ENCODE measurements at places on chromosomes 3 and 15.
A peak's percentile ranks its signal among the peaks of the same experiment; 100 is the strongest.

- H3K27me3 ChIP-seq: no peaks in the 10 kb centered on the region
- H3K27ac ChIP-seq: no peak overlapping the region
- H3K4me1 ChIP-seq: no peaks in the 10 kb centered on the region
- no peak overlapping the region for H3K4me3 ChIP-seq
Observed at GRCh38 chr3:149393345-149394160, 16.1 kb upstream of the TM4SF1 start.

DNA sequence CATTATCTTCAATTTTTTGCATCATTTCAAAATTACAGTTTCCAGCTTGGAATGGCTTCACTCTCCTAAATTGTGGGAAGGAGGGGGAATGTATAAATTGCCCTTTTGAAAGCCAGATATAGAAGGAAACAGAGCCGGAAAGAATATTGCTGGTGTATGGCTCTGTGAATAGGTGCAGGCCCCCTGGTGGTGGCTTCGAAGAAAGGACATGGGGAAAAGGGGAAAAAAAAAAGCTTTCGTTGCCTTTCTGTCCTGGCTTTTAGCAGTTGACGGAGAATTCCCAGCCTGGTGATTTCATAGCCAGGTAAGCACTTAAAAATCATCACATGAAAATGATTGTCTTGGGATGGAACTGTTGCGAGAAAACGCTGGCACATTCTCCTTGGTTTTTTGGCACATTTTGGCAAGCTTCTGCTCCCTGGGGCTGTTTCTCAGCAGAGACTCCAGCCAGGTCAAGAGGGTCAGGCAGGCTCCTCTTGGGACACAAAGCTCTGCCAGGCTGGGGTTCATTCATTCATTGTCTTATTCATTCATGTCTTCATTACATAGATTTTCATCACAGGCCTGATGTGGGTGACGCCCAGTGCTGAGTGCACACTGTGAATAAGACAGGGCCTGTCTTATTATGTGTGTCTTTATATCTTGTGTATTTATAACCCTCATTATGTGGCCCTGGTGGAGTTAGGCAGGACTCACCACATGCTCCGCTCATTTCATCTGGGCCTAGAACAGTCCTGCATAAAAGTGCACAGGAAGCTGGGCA is 300.0 kb upstream of the TPM1 start:
- H3K4me3 ChIP-seq: no peak overlapping the region
- no peak for DNase-seq
- no peaks in the 10 kb centered on the region for H3K27me3 ChIP-seq
- peaks cover 3% of the 10 kb centered on the region for H3K4me1 ChIP-seq

DNA sequence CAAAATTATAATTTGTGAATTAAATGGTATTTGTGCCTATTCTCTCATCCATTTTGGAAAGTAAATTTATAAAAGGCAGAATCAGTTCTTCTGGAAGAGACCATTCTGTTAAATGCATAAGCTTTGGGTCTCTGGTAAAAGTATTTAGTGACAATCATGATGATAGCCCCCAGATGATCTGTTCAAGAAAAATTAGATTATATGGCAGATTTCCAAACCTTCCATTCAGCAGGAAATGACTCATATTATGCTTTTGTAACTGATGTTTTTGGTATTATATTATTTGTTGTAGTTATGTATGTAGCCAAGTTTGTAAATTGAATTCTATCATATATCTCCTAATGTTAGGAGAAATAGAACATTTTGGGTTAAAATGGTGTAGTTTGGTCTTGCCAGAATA is 340.8 kb upstream of the DPH6 start:
- no peaks in the 10 kb centered on the region for H3K36me3 ChIP-seq
- H3K27ac ChIP-seq: no peak overlapping the region
- H3K27me3 ChIP-seq: no peaks in the 10 kb centered on the region
- no peak overlapping the region for H3K4me3 ChIP-seq
- DNase-seq: no peak
- no peaks in the 10 kb centered on the region for H3K4me1 ChIP-seq

- H3K4me3 ChIP-seq: no peak overlapping the region
- H3K27ac ChIP-seq: no peak overlapping the region
- H3K36me3 ChIP-seq: no peaks in the 10 kb centered on the region
- no peaks in the 10 kb centered on the region for H3K27me3 ChIP-seq
- no peak for DNase-seq
Observed at GRCh38 chr15:35071106-35071505, 14.0 kb downstream of the NANOGP8 start.

DNA sequence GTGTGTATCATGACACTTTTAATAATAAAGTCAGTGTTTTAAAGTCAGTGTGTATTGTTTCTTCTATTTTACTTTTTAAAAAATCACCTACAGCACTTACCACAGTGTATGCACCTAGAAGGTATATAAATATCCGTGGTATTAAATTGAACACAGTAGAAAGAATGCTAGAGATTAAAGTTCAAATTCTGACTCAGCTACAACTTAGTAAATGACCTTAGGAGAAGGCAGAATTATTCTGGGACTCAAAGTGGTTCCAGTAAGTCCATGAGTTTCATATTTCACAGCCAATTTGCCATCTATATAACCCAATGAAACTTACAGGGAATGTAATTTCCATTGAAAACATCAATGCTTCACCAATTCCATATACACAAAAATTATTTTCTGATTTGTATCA is 52.7 kb upstream of the MAP4 start:
- H3K4me1 ChIP-seq: no peaks in the 10 kb centered on the region
- H3K36me3 ChIP-seq: no peaks in the 10 kb centered on the region
- no peak for DNase-seq
- no peak overlapping the region for H3K27ac ChIP-seq

GRCh38 chr3:56894881-56895431 is 93.2 kb upstream of the ARHGEF3 start:
- H3K4me1 ChIP-seq: no peaks in the 10 kb centered on the region
- H3K27ac ChIP-seq: no peak overlapping the region
- H3K27me3 ChIP-seq: no peaks in the 10 kb centered on the region

DNA sequence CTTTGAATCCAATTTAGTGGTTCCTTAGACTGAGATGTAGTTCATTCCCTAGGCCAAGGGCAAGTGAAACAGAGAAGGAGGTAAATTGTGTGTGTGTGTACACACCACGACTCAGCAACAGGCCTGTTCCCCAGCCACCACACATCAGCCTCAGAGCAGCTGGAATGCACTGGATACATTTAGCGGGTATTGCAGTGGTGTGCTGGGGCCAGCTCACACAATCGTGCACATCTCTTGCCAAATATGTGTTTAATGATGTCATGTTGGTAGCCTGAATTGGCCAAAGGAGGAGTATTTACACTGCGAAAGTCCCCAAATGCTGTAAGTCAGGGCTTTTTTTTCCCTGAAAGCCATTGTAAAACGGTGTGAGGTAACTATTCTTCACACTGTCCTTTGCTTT is 82.3 kb downstream of the RBPMS2 start:
- no peak overlapping the region for H3K27ac ChIP-seq
- H3K4me3 ChIP-seq: no peak overlapping the region
- peaks cover 3% of the 10 kb centered on the region for H3K4me1 ChIP-seq
- H3K36me3 ChIP-seq: peaks cover 54% of the 10 kb centered on the region
- H3K27me3 ChIP-seq: no peaks in the 10 kb centered on the region

- H3K36me3 ChIP-seq: no peaks in the 10 kb centered on the region
Observed at GRCh38 chr3:144127014-144127413, 155.4 kb downstream of the DIPK2A start.

GRCh38 chr3:142850395-142851023 is 38.4 kb downstream of the PCOLCE2 start:
- H3K4me1 ChIP-seq: no peaks in the 10 kb centered on the region
- no peak for DNase-seq
- H3K4me3 ChIP-seq: no peak overlapping the region
- H3K27me3 ChIP-seq: no peaks in the 10 kb centered on the region
- H3K27ac ChIP-seq: no peak overlapping the region

- no peak for DNase-seq
- H3K27me3 ChIP-seq: no peaks in the 10 kb centered on the region
- H3K36me3 ChIP-seq: no peaks in the 10 kb centered on the region
- H3K27ac ChIP-seq: peak overlapping the region; percentile 79
Observed at GRCh38 chr3:42063888-42064287, 27.3 kb upstream of the TRAK1 start.

GRCh38 chr15:78737187-78737820 is 74.0 kb downstream of the ADAMTS7 start:
- no peaks in the 10 kb centered on the region for H3K27me3 ChIP-seq
- H3K36me3 ChIP-seq: no peaks in the 10 kb centered on the region
- DNase-seq: peak; percentile 32
- H3K4me1 ChIP-seq: peaks cover 2% of the 10 kb centered on the region
- H3K4me3 ChIP-seq: no peak overlapping the region

GRCh38 chr15:76293361-76293760 is 17.9 kb downstream of the ETFA start:
- H3K4me3 ChIP-seq: no peak overlapping the region
- no peaks in the 10 kb centered on the region for H3K36me3 ChIP-seq
- no peak overlapping the region for H3K27ac ChIP-seq
- no peaks in the 10 kb centered on the region for H3K27me3 ChIP-seq

DNA sequence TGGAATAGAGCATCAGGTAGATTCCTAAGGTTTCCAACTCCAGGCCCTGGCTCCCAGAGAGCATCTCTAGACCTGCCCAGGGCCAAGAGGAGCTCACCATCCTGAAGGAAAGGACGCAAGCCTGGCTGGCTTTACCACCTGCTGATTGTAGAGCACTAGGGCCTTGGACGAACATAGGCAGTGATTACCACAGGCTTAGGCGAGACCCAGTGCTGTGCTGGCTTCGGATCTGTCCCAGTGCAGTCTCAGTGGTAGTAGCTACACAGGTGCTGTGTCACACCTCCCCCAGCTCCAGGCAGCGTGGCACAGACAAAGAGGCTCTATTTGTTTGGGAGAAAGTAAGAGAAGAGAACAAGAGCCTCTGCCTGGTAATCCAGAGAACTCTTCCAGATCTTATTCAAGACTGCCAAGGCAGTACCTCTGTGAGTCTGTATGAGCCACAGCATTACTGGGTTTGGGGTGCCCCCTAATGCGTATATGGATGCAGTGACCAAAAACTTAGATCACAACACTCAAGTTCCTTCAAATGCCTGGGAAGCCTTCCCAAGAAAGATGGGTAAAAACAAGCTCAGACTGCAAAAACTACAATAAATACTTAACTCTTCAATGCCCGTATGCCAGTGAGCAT is 25.4 kb downstream of the ISG20 start:
- no peak overlapping the region for H3K27ac ChIP-seq
- H3K4me1 ChIP-seq: no peaks in the 10 kb centered on the region
- H3K4me3 ChIP-seq: no peak overlapping the region
- peak; percentile 47 for DNase-seq
- no peaks in the 10 kb centered on the region for H3K27me3 ChIP-seq
- H3K36me3 ChIP-seq: no peaks in the 10 kb centered on the region

DNA sequence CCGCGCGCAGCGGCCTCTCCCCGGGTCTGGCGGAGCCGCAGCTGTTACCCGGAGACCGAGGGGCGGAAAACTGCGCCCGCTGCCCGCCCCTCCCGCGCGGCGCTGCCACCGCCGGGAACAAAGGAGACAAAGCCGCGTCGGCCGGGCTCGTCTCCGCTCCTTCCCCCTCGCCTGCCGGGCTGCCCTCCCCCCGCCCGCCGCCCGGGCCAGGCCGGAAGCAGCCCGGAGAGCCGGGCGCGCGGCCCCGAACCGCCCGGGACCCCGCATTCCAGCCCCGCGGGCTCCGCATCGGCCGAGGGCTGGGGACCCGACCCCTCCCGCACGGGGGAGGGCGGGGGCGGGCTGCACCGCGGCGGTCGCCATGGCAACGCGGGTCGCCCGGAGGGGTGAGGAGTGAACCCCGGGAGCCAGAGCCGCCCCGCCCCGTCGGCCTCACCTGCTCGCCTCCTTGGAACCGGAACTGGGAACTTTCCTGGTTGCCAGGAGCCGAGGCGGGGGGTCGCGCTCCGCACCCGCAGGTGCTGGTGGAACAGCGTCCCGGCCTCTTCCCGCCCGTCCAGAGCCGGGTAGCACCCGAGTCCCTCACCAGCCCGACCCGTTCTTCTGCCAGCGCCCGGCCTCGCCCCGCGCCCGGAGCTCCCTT is 448 bp downstream of the PLXNB1 start:
- H3K27me3 ChIP-seq: no peaks in the 10 kb centered on the region
- peak overlapping the region; percentile 85 for H3K4me3 ChIP-seq
- H3K36me3 ChIP-seq: peaks cover 8% of the 10 kb centered on the region
- H3K27ac ChIP-seq: peak overlapping the region; percentile 94

- no peak for DNase-seq
- H3K36me3 ChIP-seq: peaks cover 3% of the 10 kb centered on the region
- H3K4me1 ChIP-seq: no peaks in the 10 kb centered on the region
- no peaks in the 10 kb centered on the region for H3K27me3 ChIP-seq
- no peak overlapping the region for H3K4me3 ChIP-seq
Observed at GRCh38 chr3:31868236-31868635, 112.8 kb downstream of the OSBPL10 start.

DNA sequence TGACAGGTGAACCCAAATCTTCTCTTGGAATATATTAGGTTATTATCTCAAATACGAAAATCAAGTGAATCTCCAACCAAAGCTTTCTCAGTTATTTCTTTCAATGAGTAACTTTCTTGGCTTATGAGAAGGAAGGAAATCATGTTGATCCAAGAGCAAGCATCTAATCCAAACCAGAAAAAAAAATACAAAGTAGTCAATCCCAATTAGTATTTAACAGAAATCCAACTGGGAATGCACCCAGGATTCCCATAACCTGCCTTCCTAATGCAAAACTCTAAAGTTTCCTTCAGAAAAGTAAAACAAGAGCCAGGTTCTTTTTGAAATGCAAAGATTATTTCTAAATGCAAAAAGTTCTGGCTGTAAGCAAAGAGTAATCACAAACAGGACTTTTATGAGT is 289.3 kb downstream of the SHOX2 start:
- H3K4me3 ChIP-seq: no peak overlapping the region
- no peaks in the 10 kb centered on the region for H3K36me3 ChIP-seq
- H3K27me3 ChIP-seq: no peaks in the 10 kb centered on the region
- no peak overlapping the region for H3K27ac ChIP-seq

DNA sequence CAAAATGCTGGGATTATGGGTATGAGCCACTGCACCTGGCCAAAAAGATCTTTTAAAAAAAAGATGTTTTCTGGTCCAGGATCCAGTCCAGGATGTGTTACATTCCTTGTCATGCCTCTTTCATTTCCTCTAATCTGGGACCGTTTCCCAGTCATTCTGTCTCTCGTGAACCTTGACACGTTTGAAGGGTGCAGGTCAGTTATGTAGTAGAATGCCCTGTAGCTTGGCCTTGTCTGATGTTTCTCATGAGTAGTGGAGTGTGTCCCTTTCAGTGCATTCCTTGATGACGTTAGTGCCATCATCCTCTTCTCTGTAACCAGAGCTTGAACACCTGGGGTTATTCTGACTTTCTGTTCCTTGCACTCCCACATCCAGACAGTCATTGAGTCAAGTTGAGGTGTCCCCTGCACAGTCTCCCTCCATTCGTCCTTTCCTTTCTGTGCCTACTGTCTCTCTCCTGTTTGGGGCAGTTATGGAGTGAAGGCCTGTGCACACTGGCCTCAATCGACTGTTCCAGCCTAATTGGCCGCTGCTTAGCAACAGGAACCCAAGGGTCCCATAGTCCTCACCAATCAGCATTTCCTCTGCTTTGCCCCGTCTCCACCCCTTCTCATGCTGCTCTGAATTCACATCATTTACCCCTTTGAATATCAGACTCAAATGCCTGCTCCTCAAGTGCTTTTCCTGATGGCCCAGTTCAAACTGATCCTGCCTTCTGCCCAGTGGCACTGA is 5.5 kb downstream of the FAM81A start:
- DNase-seq: no peak
- no peaks in the 10 kb centered on the region for H3K4me1 ChIP-seq
- no peak overlapping the region for H3K4me3 ChIP-seq
- H3K36me3 ChIP-seq: no peaks in the 10 kb centered on the region

GRCh38 chr3:25692341-25692740 is 27.6 kb upstream of the TOP2B start:
- H3K36me3 ChIP-seq: no peaks in the 10 kb centered on the region
- H3K4me1 ChIP-seq: no peaks in the 10 kb centered on the region
- no peak overlapping the region for H3K27ac ChIP-seq
